Astrocyte of the hippocampus (primary cell): ENCODE measurements at places on chromosomes 11 and 22.

DNA sequence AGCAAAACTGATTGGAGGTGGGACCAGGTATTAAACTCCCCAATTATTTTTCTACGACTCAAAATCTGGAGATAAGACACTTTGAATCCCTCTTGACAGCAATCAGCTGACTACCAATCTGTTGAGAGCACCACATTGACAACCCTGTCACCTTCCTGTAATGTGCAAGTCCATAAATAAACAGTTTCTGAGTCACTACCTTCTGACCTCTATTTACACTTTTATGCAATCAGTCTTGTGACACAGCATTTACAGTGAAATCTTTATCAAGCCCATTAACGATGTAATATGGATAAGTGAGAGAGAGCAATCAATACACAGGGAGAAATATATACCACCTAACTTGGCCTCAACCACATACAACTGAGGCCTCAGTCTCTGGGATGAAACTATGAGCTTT lies 283.7 kb upstream of the ANO5 start:
- DNase-seq: no peak

DNA sequence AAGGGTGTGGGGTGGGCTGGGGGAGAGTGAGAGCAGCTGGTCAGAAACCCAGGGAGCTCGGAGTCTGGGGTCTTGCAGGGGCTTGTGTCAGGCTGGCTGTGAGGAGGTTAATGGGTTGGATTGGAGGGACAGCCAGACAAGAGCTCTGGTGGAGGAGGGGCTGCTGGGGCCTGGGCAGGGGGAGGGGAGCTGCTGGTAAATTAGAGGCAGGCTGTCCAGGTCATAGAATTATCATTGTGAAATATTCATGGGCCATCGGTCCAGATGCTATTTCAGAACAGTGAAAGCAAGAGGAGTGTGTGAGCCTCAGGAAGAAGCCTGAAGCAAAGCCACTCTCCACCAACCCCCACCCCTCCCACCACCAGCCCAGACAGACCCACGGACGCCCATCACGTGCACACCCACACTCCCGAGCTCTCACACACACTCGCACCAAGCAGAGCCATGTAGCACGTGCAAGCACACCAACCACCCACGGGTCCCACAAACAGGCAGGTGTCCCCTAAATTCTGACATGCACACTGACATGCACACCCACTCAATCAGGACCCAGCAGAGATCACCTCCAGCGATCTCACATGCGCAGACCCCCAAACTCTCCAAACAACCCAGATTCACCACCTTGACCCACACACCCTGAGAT lies 18.8 kb downstream of the RTN4RL2 start:
- no peak for DNase-seq

DNA sequence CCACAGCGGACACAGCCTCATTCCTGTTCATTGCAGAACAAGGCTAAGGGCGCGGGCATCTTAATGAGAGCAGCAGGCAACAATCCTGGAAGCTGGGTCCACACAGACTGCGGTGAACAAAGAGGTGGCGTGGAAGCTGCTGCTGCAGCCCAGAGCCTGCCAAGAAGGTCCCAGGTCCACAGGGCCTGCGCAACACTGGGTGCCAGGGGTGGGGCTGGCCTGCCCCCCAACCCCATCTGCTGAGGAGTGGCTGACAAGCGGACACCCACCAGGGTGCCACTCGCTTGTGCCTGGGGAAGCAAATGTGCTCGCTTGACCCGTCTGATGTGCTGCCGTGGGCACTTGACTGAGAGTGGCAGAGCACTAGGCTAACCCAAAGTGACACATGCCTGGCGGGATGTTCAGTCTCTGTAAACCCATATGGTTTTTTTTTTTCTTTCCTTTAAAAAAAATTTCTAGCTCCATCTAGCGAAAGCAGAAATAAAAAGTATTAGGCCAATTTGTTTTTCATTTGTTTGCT lies 83.2 kb upstream of the PITPNB start:
- no peak for DNase-seq

DNA sequence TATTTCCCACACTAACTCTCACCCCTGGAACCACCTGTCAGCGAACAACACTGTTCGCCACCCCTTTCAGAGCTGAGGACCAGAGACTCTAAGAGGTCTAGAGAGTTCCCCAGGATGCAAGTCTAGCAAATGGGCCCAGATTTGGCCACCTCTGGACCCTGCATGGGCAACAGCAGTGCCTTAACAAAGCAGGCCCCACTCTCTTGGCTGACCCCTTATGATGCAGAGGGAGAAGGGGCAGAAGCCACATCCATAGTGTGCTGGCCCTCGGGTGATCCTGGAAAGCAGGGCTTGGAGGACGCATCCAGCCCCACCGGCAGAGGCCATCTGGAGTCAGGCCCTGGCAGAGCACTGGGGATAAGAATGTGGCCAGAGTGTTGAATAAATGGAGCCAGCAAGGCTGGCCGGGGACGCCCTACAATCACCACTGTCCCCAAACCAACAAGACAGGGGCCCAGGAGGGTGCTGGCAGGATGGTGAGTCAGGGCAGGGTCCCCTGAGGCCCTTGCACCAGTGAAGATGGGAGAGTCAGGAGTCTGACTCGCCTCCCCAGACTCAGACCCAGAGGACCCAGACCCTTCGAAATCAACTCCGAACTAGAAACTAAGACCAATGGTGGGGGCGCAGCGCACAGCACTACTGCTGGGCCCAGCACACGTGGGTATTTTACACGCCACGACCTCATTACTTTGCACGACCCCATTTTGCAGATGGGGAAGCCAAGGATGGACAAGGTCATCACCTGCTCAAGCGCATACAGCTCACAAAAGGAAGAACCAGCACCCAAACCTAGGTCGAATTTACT lies 6.5 kb downstream of the CSNK1E start:
- DNase-seq: no peak

DNA sequence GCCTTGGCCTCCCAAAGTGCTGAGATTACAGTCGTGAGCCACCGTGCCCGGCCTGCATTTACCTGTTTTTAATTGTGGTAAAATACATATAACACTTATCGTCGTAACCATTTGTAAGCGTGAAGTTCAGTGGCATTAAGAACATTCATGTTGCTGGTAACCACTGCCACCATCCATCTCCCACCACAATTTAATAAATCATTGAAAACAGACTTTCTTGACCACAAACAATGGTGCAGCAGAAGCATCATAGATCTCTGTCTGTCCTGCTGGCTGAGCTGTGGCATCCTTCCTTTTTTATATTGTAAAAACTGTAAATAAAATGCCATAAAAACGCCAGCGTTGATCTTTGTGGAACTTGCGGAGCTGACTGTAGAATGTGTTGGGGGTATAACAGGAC lies 24.3 kb downstream of the LRP5 start:
- DNase-seq: no peak

GRCh38 chr22:23913306-23913660 lies 19.1 kb downstream of the MIF start:
- DNase-seq: no peak

- DNase-seq: no peak
Observed at GRCh38 chr22:41816871-41817270, 16.0 kb upstream of the SREBF2 start.

DNA sequence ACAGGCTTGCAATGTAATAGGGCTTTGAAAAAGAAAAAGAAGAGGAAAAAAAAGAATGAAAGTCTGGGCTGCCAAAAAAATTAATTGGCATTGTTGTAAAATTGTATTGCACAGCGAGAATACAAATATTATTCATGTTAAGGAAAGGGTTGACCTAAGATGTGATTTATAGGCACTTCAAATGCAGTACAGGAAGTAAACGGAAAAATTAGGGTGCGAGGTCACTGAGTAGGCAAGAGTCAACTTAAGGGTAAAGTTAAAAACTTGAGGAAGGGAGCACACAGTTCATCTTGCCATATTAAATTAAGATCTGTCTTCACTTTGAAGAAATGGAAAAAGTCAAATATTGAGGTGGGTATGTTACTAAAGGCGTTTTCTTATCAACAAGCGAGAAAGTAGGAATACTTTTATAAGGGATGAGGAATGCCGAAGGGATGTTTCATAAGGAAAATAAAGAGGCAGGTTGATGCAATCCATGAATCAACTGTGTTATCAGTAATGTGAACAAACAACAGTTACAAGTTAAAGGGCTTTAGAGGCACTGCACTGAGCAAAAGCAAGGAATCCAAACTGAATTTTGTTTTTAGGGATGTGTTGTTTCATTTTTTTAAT lies 123.0 kb downstream of the WT1 start:
- DNase-seq: peak; percentile 23

DNA sequence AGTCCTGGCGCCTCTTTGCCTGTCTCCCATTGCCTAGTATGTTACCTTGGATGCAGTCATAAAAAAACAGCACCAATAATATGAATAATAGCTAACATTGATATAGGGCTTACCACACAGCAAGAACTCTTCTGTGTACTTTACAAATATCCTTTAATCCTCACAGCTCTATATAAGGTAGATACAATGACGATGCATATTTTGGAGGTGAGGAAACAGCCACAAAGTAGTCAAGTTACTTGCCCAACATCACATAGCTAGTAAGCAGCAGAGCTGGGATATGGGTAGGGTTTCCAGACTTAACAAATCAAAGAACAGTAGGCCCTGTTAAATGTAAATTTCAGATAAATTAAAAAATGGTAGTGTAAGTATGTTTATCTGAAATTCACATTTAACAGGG lies 128.8 kb downstream of the ST3GAL4 start:
- DNase-seq: peak; percentile 67

GRCh38 chr11:8325591-8326304 lies 62.1 kb upstream of the LMO1 start:
- DNase-seq: no peak
